Stimulated activated CD4-positive, alpha-beta T cell treated with anti-CD3 and anti-CD28 coated beads, Interleukin-1b, Interleukin-23, amount 100 ng/mL, for 1 hour (primary cell): ENCODE measurements at places on chromosomes 2 and 18.

DNA sequence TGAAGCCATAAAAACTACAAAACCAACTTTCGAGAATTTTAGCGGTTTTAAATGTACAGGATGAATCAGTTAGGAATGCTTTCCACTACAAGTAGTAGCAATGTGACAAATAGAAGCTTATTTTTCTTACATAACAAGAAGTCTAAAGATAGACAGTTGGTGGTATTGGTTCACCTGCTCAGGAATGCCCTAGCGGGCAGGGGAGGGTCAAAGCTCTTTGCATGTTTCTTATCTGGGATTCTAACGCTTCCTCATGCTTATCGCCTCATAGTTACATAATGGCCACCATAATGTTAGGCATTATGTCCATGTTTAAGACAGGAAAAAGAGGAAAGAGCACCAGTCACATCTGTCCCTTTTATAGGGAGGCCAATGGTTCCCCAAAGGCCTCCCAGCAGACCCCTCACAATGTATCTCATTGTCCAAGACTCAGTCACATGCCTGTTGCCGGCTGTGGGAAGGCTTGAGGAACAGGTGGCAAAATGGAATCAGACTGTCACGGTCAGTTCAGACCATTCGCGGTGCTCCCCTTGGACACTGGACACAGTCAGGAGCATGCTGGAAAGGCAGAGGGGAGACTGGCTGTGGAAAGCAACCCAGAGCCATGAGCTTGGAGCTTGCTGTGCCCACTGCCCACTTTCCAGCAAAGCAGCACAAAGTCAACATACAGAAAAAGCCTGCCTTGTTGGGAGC lies 69.4 kb upstream of the ODC1 start:
- DNase-seq: no peak

DNA sequence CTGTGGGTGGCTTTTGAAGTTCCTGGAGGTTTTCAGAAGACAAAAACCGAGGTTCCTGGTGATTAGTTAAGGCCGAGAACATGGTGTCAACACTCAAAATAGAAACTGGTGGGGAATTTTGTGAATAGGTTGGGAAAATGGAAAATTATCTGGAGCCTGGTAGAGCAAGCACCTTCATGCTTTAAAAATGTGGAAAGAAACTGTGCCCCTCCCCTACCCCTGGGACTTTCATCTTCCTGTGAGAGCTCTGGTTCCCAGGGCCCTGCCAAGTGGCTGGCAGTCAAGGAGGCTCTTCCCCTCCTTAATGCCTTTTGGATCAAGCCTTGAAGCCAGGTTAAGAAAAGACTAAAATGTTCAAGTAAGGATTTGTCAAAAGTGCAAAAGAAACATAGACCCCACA lies 1.9 kb upstream of the CRACDL start:
- no peak for DNase-seq

DNA sequence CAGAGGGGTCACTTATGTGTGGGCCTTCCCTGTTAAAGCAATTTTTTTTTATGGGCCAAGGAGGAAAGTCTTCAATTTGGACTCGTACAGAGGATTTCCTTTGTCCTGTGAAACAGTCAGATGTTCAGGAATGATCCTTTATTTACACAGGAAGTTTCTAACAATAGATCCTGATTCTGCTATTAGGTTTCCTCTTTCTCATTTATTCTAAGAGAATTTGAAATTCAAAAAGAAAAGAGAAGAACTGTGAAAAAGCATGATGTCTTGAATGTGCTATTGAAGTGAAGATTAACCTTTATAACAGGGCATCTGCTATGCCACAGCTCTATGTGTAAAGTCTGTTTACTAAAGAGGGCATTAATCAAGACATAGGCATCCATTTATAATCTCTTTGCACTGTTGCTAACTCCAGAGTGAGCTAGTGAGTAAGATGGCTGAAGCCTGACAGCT lies 105.3 kb upstream of the FAM98A start:
- DNase-seq: no peak

GRCh38 chr2:100821255-100821910 lies 1.4 kb downstream of the NPAS2 start:
- no peak for DNase-seq

- no peak for DNase-seq
Observed at GRCh38 chr2:206693399-206694137, 24.6 kb downstream of the DYTN start.

GRCh38 chr2:99734236-99734635 lies 244.4 kb upstream of the REV1 start:
- DNase-seq: no peak

DNA sequence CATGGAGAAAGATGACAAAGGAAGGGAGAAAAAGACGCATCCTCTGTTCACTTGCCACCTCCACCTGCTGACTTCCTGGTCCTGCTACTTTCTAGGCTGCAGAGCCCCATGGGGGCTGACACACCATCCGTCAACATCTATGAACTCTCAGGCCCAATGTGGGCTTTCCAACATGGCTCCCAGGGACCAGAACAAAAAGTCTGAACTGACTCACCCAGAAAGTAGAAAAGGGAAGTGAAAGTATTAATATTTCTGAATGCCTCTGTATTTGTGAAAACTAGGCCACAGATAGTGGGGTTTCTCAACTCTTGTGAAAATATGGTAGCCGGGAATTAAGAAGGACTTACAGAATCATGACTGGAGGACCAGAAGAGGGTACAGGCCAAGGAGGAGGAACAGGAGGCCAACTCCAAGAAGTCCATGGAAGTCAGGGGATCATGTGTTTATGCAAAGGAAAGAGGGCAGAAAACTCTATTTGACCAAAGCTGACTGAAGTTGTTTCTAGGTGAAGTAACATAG lies 123.1 kb upstream of the CAB39 start:
- no peak for DNase-seq

- DNase-seq: no peak
Observed at GRCh38 chr2:158743879-158744278, 51.2 kb upstream of the DAPL1 start.

DNA sequence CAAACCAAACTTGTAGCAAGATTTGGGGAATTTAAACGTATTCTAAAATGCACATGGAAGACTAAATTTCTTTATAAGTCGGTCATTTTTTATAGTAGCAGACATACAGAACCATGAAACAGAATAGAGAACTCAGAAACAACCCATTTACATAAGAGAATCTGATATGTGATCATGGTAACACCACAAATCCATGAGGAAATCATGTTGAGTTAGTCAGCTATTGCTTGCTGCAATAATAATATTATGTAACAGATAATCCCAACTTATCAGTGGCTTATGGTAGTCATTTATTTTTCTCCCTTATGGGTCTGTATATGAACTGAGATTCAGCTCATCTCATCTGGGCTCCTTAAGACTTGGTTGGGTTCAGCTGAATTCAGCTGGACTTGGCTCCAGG lies 103.4 kb upstream of the SERTAD2 start:
- no peak for DNase-seq

GRCh38 chr18:498931-499775 lies 1.3 kb downstream of the COLEC12 start:
- no peak for DNase-seq

DNA sequence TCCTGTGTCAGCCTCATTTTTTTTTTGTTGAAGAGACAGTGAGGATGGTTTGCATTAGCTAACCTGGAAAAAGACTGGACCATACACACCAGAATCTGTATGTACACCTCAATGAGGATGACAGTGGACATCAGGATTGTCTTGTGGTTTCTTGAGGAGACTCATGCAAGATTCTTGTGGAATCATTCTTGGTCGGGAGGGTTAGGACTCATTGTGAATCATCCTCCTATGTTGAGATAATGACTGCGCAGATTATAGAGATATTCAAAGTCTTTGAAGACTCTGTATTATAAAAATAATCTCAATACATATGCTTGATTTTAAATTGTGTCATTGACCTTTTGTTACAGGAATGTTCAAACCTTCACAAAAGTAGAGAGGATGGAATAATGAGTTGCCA lies 49.1 kb upstream of the DOCK10 start:
- no peak for DNase-seq

DNA sequence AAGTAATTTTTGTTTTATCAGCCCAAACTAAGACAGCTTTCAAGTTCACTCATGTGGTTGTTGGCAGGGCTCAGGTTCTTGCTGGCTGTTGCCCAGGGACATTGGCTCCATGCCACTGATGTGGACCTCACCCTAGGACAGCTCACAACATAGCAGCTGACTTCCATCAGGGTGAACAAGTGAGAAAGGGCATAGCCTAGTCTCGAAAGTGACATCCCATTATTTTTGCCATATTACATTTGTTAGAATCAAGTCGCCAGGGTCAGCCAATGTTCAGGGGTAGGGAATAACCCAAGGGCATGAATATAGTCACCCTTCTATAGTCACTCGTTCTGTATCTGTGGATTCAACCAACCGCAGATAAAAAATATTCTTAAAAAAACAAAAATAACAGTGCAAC lies 10.7 kb upstream of the CWC22 start:
- no peak for DNase-seq

DNA sequence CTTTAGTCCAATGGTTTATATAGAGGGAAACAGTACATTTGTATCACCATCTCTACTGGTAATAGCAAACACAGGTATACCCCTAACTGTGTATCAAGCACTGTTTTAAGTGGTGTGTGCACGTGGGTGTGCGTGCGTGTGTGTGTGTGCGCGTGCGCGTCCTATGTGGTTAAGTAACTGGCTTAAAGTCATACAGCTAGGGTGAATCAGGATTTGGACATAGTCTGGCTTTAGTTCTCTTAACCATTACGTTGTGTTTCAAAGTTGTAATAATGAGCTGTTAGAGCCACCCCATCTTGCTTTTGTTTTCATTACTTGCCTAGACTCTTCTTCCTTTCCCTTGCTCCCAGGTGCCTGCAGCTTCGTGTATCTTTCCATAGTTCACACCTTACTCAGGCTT lies 2.1 kb downstream of the HADHB start:
- DNase-seq: no peak

DNA sequence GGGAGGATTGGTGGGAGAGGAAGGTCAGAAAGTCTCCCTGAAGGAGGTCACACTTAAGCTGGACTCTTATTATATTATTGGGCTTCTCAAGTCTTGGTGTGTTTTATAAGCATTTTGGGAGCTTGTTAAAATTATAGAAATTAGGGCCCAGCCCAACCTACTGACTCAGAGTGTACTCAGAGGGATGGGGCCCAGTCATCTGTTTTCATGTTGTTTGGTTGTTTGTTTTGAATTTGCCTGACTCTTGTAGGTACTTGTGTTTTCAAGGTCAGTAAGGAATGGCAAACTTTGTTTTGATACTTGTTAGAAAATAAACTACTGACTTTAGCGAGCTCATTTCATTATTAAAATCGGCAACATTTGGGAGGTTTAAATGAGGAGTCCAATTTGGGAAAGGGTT lies 152.0 kb downstream of the INSIG2 start:
- DNase-seq: no peak

DNA sequence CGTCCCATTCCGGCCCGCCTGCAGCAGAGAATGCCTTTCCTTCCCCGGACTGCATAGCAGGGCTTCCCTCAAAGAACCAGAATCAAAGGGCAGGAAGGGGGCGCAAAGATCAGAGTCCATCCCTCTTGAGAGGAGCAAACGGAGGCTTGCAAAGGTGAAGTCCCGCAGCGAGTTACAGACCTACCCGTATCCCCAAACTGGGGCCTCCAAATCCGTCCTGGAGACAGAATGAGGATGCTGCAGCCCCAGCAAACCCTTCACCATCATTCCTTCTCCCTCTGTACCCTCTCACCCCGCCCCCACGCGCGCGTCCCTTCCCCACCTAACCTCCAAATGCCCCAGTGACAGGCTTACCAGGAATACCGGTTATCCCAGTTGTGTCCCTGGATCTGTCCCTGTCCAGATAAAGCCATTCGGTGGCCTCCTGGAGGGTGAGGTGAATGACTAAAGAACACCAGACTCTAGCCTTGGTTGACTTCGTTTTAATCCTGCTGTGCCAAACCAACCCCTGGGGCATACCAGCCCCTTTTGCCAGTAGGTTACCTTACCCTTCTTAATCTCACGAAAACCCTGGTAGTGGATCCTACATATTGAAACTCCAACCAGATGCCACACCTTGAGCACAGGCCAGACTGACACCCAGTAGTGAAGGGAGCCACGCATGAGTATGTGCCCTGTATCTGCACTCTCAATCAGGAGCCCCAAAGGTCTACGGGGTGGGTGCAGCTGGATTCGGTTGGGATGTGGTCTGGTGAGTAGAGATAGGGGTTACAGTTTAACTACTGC lies 961 bp upstream of the SLC40A1 start:
- no peak for DNase-seq

- DNase-seq: no peak
Observed at GRCh38 chr2:233280114-233280693, 27.4 kb upstream of the SAG start.

GRCh38 chr2:209209943-209210342 lies 213.9 kb upstream of the MAP2 start:
- DNase-seq: no peak

DNA sequence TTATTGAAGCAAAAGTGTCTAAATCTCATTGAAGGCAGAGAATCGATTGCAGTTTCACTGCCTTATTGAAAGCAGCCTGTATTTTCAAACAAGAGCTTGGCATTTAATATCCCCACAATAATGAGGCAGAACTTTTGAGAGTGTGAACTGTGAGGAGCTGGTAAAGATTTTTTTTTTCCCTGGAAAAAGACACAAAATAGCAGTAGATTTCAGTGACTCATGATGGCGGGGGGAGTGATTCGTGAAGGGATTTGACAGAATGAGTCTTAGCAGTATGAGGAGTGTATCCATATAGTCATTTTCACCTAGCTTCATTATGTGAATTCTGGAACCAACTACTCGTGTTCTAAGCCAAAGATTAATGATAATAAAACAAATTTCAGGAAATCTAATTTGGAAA lies 242.9 kb downstream of the ARL6IP6 start:
- no peak for DNase-seq

DNA sequence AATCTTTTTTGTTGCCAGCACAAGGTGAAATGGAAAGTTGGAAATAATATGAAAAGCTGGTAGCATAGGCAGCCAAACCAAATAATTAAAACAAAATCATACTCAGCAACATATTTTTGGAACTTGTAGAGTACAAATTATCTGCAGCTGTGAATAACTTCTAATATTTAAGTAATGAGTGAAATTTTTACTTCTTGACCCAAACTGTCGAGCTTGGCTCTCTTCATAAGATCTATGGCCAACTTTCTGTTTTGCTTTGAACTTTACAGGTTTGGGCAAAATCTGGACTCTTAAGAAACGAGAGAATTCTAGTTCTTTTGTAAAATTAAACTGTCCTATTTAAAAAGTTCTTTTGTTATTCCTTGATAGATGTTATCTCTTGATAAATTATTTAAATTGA lies 25.6 kb upstream of the CCDC102B start:
- no peak for DNase-seq

- no peak for DNase-seq
Observed at GRCh38 chr2:135890835-135891234, 14.6 kb upstream of the MCM6 start.

DNA sequence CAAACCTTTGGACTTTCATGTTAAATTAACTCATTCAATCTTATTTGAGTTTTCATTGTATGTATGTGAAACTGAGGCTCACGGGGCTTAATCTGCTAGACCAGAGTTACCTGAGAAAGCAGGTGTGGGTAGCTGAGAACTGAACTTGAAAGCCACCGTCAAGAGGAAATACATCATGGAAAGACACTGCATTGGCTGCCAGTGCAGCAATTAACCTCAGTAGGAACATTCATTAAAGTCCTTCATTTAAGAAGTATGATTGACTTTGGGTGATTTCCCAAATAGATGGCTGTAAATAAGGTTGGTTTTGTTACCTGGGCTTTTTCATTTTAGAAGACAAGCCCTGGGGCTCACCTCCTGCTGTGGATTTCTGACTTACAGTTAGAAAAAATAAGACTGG lies 36.5 kb upstream of the MGAT5 start:
- DNase-seq: no peak
